ENCODE measurements at places on chromosomes 16 and 17. TPM values are rescaled to one million over a fixed set of nuclear protein-coding genes. Genes with fewer than 3 reads are reported as not detected.

DNA sequence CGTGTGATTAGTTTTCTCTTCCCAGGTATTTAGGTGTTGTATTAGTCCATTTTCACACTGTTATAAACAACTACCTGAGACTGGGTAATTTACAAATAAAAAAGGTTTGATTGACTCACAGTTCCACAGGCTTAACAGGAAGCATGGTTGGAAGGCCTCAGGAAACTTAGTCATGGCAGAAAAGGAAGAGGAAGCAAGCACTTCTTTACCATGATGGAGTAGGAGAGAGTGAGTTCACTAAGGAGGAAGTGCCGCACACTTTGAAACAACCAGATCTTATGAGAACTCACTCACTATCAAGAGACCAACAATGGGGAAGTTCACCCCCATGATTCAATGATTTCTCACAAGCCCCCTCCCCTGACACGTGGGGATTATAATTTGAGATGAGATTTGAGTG is 1343.7 kb upstream of the GOT2 start:
- H3K27ac ChIP-seq: no peak overlapping the region
- no peaks in the 10 kb centered on the region for H3K36me3 ChIP-seq
- DNase-seq: no peak

DNA sequence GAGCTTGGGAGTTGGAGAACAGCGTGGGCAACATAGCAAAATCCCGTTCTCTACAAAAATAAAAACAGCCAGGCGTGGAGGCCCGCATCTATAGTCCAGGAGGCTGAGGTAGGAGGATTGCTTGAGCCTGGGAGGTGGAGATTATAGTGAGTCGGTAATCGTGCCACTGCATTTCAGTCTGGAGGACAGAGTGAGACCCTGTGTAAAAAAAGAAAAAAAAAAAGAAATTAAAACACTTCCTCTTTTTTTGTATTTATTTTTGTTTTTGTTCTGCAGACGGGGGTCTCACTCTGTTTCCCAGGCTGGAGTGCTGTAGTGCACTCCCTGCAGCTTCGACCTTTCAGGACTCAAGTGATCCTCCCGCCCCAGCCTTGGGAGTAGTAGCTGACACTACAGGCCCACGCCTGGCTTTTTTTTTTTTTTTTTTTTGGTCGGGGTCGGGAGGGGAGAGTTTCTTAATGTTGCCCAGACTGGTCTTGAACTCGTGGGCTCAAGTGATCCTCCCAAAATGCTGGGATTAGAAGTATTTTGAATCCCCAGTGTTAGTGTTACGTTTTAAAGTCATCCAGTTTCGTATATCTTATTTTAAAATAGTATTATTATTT is 1.5 kb downstream of the IST1 start:
- no peaks in the 10 kb centered on the region for H3K36me3 ChIP-seq
- H3K4me1 ChIP-seq: peaks cover 3% of the 10 kb centered on the region
- peak overlapping the region; percentile 99 for H3K27ac ChIP-seq
- H3K27me3 ChIP-seq: no peaks in the 10 kb centered on the region
- DNase-seq: no peak

GRCh38 chr17:75396025-75396424 is 9.5 kb downstream of the GRB2 start:
- H3K36me3 ChIP-seq: no peaks in the 10 kb centered on the region
- H3K4me3 ChIP-seq: no peak overlapping the region
- peaks cover 2% of the 10 kb centered on the region for H3K4me1 ChIP-seq
- no peak overlapping the region for H3K27ac ChIP-seq
- no peak for DNase-seq

DNA sequence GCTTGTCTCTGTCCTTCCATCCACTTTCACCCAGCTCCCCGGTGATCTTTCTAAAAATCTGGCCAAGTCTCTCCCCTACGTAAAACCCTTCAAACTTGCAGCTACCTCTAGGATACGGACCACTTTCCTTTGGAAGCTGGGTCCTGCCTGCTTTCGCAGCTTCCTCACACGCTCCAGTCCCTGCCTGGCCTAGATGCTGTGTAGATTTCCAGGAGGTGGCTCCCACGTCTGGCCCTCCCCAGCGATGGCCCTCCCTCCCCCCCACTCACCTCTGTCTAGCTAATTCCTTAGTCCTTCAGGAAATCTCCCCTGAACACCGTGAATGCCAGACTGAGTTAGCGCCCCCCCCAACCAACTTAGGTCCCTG is 579 bp upstream of the LRRC59 start:
- no peak for DNase-seq
- H3K4me3 ChIP-seq: no peak overlapping the region
- H3K4me1 ChIP-seq: peaks cover 7% of the 10 kb centered on the region

GRCh38 chr17:33369149-33369548 is 76.1 kb upstream of the ASIC2 start:
- no peaks in the 10 kb centered on the region for H3K27me3 ChIP-seq
- DNase-seq: no peak

DNA sequence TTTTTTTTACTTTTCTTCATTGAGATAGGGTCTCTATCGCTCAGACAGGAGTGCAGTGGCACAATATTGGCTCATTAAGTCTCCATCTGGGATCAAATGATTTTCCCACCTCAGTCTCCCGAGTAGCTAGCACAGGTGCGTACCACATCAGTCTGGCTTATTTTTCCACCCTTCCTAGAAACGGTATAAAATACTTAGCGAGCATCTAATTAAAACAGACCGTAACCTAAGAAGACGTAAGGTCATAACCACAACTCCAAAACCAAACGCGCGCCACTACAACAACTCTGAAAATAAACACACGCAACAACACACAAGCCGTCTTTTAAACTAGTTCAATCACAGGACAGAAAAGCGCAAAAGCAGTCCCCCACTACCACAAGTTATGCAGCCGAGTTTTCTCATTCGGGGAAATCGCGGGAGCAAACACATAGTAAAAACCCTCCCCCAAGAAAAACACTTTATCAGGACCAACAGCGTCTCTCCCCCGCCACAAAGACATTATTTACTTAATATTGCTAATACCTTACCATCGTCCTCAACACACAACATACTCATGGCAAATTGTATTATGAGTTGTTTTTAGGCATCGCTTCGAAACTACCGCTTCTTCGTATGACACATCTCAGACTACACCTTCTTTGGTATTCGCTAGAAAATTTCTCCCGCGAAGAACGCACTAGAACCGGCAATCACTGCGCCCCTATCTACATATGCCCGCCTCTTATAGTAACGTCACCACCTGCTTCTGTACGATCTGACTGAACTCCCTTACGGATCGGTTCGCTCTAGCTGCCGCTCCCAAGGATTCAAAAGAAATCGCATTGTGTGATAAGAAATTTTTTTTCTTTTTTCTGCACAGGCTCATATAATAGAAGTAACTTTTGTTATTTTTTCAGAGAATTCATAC is 32.8 kb downstream of the TEX14 start:
- DNase-seq: peak; percentile 99
- H3K27me3 ChIP-seq: no peaks in the 10 kb centered on the region
- H3K27ac ChIP-seq: peak overlapping the region; percentile 84
- H3K4me1 ChIP-seq: no peaks in the 10 kb centered on the region
- peak overlapping the region; percentile 0 for H3K4me3 ChIP-seq
- H3K36me3 ChIP-seq: no peaks in the 10 kb centered on the region

DNA sequence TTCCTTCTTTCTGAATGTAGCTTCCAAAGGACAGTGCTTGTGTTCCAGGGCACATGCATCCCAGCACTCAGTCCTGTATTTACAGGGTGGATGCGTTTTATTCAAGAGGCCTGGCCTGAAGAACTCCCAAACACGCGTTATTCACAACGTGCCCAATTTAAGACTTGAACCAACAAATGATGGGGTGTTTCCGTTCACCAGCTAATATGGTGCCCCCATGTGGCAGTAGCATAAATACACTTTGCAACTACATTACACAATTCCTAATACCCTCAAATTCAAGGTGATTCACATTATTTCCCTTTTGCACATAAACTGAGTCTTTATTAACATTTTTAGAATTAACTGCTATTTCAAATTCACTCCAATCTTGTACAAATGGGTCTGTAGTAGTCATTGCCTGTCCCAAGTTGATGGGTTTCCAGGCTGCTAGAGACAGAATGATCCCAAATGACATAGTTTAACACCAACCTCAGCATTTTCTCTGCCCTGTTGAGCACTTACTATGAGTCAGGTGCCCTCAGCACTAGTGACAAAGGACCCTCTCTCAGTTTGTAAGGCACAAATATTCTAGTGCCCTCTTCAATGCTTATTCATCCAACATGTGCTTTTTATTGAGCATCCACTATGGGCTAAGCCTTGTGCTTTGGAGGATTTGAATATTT is 26.9 kb downstream of the HSD17B2 start:
- peak overlapping the region; percentile 69 for H3K27ac ChIP-seq
- DNase-seq: peak; percentile 43
- no peak overlapping the region for H3K4me3 ChIP-seq
- H3K27me3 ChIP-seq: no peaks in the 10 kb centered on the region

DNA sequence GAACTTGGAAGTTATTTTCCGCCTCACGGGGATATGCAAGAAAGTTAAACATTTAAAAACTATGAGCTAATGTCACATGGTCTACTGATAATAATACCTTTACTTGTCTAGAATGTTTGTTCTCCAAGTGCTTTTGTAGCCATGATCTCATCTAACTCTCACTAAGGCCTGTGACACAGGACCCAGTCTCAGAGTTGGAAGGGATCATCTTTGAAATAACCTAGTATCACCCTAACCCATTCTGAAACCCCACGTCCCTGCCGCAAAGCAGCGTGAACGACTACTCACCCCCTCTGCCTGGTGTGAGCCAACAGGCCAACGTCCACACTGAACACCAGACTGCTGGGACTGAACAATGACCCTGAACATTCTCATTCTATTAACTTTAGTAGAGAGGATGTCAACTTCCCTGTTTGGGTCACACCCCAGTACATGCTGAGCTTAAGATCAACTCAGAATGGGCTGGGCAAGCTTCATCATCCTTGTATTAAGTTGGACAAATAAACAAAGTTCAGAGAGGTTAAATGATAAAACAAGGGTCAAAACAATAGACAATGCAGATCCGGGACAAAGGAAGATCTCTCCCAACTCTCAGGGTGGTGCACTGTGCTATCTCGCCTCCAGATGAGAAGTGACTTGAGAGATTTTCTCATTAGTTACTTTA is 54.8 kb upstream of the BCAR1 start:
- peaks cover 4% of the 10 kb centered on the region for H3K36me3 ChIP-seq
- H3K4me1 ChIP-seq: peaks cover 21% of the 10 kb centered on the region
- H3K27ac ChIP-seq: peak overlapping the region; percentile 96
- H3K27me3 ChIP-seq: no peaks in the 10 kb centered on the region

GRCh38 chr16:48914070-48914469 is 304.1 kb upstream of the N4BP1 start:
- no peaks in the 10 kb centered on the region for H3K4me1 ChIP-seq
- H3K27ac ChIP-seq: no peak overlapping the region
- H3K4me3 ChIP-seq: no peak overlapping the region
- no peak for DNase-seq
- H3K36me3 ChIP-seq: no peaks in the 10 kb centered on the region

- peak overlapping the region; percentile 48 for H3K27ac ChIP-seq
- no peaks in the 10 kb centered on the region for H3K36me3 ChIP-seq
- DNase-seq: peak; percentile 84
- peaks cover 12% of the 10 kb centered on the region for H3K4me1 ChIP-seq
- no peak overlapping the region for H3K4me3 ChIP-seq
- no peaks in the 10 kb centered on the region for H3K27me3 ChIP-seq
These were observed 219.5 kb downstream of the NTN1 start for GRCh38 chr17:9240659-9241370.

DNA sequence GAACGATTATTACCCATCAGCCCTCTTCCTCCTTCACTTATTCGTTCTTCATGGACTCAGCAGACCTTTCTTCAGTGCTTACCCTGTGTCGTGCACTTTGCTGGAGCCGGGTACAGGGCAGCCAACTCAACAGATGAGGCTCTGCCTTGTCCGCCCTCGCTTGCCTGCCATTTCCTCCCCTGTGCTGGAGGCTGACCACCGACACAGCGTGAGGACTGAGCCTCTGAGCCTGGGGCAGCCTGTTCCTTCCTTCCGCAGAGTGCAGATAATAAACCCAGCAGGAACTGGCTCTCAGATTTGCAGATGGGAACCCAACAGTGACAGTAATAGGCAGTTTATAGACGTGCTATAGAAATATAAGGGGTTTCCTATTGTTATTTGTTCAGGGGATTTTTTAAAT is 7.0 kb upstream of the SLC39A11 start:
- H3K4me3 ChIP-seq: no peak overlapping the region
- no peaks in the 10 kb centered on the region for H3K4me1 ChIP-seq
- no peaks in the 10 kb centered on the region for H3K36me3 ChIP-seq
- no peak overlapping the region for H3K27ac ChIP-seq
- no peaks in the 10 kb centered on the region for H3K27me3 ChIP-seq

DNA sequence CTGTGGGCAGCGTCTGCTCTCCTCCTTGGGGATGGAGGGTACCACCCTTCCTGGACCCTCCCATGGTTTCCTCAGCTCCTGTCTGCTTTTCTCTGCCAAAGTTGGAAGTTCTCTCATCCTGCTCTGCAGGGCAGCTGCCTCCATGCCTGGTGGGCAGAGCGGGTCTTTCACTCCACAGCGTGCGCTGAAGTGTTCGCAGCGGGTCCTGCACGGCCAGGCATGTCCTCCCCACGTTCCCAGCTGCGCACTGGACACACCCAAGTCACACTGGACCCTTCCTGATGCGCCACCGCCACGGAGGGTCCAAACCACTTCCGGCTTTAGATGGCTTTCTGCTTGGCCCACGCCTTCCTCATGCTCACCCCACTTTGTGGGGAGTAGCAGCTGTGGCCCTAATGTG is 33.7 kb upstream of the NPTX1 start:
- no peak for DNase-seq
- no peaks in the 10 kb centered on the region for H3K36me3 ChIP-seq
- H3K4me1 ChIP-seq: no peaks in the 10 kb centered on the region
- no peak overlapping the region for H3K4me3 ChIP-seq
- peaks cover 5% of the 10 kb centered on the region for H3K27me3 ChIP-seq

- DNase-seq: peak; percentile 95
- peak overlapping the region; percentile 88 for H3K4me3 ChIP-seq
- H3K27me3 ChIP-seq: peaks cover 4% of the 10 kb centered on the region
- peaks cover 5% of the 10 kb centered on the region for H3K4me1 ChIP-seq
These were observed 311 bp upstream of the KDM8 start for GRCh38 chr16:27202923-27203506.

- no peak for DNase-seq
- H3K27ac ChIP-seq: no peak overlapping the region
- H3K4me1 ChIP-seq: peaks cover 3% of the 10 kb centered on the region
These were observed 6.9 kb upstream of the RAPGEFL1 start for GRCh38 chr17:40170325-40170724.

DNA sequence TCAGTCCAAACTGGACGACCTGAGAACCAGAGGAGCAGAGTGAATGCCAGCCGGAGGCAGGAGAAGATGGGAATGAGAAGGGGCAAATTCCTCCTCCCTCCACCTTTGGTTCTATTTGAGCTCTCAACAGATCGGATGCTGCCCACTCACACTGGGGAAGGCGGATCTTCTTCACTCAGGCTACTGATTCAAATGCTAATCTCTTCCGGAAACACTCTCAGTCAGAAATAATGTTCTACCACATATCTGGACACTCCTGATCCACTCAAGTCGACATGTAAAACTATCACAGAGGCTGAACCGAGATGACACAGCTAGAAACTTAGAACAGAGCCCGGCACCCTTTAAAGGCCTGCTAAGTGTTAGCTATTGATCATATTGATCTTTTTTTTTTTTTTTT is 57.4 kb upstream of the GRIN2A start:
- DNase-seq: no peak
- no peaks in the 10 kb centered on the region for H3K27me3 ChIP-seq
- no peaks in the 10 kb centered on the region for H3K4me1 ChIP-seq
- no peak overlapping the region for H3K4me3 ChIP-seq
- no peak overlapping the region for H3K27ac ChIP-seq
- no peaks in the 10 kb centered on the region for H3K36me3 ChIP-seq

NUP85 gene
- 21.3 TPM for total RNA-seq

ATP1B2 gene
- 0.33 TPM for total RNA-seq

DYNLRB2 gene
- 0.26 TPM for total RNA-seq

MPP3 gene
- total RNA-seq: 6.9 TPM

C17orf100 gene
- total RNA-seq: 0.33 TPM

AKAP1 gene
- 9.1 TPM for total RNA-seq

KRT20 gene
- total RNA-seq: not detected

TEKT1 gene
- not detected for total RNA-seq

APOH gene
- total RNA-seq: not detected

CYB5D1 gene
- total RNA-seq: 7.4 TPM

All from fibroblast of lung (primary cell).